ENCODE measurements at places on chromosomes 11 and 22.

DNA sequence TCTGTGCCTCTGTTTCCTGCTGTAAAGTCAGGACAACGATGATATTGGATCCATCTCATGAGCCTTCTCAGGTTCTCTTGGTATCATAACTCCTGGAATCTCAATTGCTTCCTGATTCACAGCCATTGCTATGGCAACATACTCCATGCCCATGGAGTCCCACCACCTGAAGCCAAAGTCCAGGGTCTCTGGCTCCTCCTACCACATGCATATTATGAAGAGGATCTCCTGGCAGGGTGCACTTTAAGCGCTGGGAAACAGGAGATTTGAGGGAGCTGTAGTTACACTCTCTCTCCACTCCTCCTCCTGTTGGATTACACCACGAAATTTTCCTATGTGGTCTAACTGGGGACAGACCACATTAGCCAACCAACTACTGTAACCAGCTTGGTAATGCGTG, 130.9 kb upstream of the SEZ6L start:
- DNase-seq = no peak

- no peak for DNase-seq
Observed at GRCh38 chr22:27853424-27853823, 51.9 kb upstream of the MN1 start.

GRCh38 chr11:8642196-8642841, 40.1 kb downstream of the TRIM66 start:
- DNase-seq = no peak

- no peak for DNase-seq
Observed at GRCh38 chr11:127114035-127114434, 113.5 kb upstream of the KIRREL3 start.

- DNase-seq = no peak
Observed at GRCh38 chr22:36613958-36614357, 85.0 kb upstream of the EIF3D start.

DNA sequence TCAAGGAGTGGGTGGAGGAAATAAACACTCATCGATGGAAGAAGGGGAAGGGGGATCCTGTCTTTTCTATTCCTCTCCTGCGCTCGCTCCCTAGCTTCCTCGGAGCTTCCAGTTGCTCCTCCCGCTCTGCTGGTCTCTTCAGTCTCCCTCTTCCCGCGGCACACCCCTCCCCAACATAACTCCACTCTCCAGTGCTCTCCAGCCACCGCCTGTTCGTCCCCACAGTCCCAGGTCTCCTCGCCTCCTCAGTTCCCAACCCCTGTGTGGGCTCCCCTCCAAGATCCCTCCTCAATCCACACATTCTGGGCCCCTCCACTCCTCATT, 438 bp downstream of the ZW10 start:
- no peak for DNase-seq

GRCh38 chr22:24482575-24482974, 12.6 kb upstream of the UPB1 start:
- no peak for DNase-seq
